ENCODE measurements at places on chromosomes 16 and 17.

- no peak for DNase-seq
These were observed 55.9 kb downstream of the TMEM100 start for GRCh38 chr17:55666806-55667205.

DNA sequence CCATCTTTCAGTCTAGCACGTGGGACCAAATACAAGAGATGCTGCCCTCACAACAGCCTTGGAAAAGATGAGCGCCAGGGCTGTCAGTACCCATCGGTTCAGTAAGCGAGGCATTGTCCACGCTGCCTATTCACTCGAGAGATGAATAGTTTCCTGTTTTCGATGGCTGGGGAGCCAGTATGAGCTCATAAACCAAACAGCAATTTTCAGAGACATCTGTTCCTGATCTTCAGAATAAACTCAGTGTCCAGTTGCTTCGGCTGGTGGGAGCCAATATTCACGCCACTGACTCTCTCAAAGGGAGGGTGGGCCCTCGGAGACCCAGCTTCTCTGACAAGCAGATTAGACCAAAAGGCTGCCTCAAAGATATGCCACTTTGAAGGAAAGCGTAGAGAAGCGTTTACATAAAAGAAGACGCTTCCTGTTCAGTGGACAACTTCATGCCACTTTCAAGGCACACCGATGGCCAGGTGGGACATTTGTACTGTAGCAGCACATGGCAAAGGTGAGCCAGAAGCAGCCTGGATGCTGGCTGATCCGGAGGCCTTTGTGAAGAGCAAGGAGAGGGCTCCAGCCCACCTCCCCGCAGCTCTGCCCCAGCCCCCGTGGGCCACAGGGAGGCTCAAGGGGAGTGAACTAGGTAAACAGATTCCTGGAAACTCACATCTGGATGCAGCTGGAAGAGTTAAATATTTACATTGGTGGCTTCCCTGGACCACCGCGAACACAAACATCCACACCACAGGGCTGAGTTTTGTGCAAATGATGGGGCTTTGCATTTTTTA is 6.0 kb downstream of the TIMM22 start:
- DNase-seq = peak; percentile 72

DNA sequence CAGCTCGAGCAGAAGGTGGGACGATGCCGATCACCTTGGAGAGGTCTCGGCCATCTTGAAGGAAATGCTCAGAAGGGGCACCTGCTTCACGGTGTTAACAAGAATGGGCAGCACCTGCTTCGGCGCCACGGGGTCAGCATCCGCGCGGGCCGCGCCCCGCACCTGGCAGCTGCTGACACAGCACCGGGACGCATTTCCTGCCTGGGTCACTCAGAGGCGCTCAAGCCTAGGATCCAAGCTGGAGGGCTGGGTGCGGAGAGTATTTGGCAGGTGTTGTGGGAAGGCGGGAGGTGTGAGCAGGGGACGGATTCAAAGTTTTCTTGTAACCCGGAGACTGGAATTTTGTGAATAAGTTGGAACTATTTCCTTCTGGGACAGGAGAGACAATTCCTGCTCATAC is 39.3 kb upstream of the AKTIP start:
- no peak for DNase-seq

DNA sequence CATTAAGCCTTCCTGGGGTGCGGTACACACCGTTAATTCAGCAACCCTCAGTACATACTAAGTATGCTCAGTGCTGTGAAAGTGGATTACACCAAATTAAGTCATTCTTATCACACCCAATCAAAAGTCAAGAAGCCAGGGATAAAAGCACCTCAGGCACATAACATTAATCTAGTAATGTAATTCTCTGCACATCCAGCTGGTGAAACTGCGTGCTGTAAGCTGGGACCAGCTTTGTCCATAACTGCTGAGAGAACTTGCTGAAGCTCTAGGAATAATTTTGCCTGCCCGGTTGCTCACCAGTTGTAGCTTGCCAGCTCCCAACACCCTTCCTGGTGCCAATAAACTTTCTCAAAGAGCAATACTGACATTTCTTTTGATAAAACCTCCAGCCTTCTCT is 44.9 kb downstream of the SLC47A1 start:
- DNase-seq = no peak

- DNase-seq = no peak
These were observed 75.2 kb downstream of the FTO start for GRCh38 chr16:53779186-53779585.

- no peak for DNase-seq
These were observed 18.0 kb upstream of the ASGR2 start for GRCh38 chr17:7132511-7133094.

DNA sequence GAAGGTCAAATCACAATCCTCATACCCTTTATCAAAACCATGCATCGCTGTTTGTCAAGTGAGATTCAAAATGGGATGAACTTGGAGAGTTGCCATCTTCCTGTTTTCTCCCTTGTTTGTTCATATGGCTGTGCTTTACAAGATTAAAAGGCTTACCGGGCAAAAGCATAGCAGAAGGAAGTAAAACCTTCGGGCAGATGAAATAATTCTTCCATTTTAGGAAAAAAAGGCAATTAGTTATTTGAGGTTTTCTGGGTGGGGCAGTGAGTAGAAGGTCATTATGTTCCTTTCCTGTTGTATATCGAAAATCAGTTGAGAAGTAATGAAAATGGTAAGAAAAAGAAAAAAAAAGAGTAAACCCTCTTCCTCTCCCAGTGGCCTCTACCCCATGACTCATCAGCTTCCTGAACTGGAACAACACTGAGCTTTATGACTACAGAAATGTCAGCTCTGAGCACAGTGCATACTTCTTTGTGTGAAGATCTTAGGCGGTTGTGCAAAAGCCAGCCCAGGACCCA is 369.2 kb downstream of the CDH13 start:
- peak; percentile 80 for DNase-seq

- no peak for DNase-seq
These were observed 1025.2 kb upstream of the GOT2 start for GRCh38 chr16:59759296-59759695.

DNA sequence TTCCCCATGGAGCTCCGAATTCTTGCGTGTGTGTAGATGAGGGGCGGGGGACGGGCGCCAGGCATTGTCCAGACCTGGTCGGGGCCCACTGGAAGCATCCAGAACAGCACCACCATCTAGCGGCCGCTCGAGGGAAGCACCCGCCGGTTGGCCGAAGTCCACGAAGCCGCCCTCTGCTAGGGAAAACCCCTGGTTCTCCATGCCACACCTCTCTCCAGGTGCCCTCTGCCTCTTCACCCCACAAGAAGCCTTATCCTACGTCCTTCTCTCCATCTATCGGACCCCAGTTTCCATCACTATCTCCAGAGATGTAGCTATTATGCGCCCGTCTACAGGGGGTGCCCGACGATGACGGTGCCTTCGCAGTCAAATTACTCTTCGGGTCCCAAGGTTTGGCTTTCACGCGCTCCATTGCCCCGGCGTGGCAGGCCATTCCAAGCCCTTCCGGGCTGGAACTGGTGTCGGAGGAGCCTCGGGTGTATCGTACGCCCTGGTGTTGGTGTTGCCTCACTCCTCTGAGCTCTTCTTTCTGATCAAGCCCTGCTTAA is 617 bp upstream of the SENP3 start:
- peak; percentile 83 for DNase-seq
